ENCODE measurements at places on chromosomes 3 and 15. TPM values are rescaled to one million over a fixed set of nuclear protein-coding genes. Genes with fewer than 3 reads are reported as not detected.

Gene FHIT
- 26.0 TPM for total RNA-seq

Gene KLHL40
- total RNA-seq, result not detected

Gene ADPRH
- 8.6 TPM for total RNA-seq

- no peak for DNase-seq
These were observed 470.1 kb downstream of the MCTP2 start for GRCh38 chr15:94701281-94701985.

Gene CSPG4
- 31.0 TPM for total RNA-seq

Gene RBSN
- total RNA-seq, result 28.0 TPM

DNA sequence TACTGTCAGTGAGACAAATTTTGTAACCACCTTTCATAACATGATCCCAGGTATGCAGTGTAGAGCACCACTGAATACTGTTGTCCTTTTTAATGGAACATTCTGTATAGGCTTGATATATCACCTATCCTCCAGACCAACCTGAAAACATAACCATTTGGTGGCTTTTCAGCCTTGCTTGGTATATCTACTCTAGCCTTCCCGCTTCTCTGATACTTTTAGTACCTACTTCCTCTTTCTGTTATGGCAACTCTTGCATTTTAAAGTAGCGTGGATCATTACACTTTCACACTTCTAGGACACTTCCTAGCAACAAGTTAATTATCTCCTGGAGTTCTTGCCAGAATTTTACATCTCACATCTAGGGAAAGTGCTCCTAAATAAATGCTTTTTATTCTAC, 226.6 kb upstream of the ROBO1 start:
- DNase-seq, result no peak

DNA sequence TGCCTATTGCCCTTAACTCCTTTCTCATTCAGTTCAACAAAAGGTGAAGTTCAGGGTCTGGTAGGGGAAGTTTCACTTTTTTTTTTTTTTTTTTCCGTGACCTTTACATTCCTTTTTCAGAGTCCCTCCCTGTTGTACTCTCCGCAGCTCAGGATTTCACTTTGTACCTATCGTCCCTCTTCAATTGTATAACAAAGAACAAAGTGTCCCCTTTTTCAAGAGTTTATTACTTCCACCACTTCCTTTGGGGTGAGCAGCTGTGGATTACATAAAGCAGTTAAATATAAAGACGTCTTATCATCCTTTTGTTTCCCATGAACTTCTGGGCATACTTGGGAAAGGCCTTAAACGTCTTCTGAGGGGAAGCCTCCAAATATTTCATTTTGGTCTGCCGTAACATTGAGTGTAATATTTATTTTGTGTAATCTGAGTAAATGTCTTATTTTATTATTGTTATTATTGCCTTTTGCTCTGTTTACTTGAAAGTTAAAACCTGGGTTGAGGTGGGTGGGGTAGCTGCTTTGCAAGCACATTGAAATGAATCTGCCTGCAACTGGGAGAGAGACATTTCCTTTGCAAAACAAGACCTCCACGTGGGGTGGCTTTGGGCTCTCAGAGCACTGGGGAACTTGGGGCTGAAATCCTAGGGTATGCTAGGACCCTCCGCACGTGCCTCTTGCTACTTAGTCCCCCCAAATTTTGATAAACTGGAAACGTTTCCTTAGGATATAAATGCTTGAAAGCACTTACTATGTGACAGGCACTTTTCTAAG, 169.4 kb downstream of the MCTP2 start:
- no peak for DNase-seq

GRCh38 chr3:64747679-64748078, 59.9 kb upstream of the ADAMTS9 start:
- no peak for DNase-seq

GRCh38 chr15:59407946-59408345, 30.0 kb upstream of the FAM81A start:
- DNase-seq, result no peak

DNA sequence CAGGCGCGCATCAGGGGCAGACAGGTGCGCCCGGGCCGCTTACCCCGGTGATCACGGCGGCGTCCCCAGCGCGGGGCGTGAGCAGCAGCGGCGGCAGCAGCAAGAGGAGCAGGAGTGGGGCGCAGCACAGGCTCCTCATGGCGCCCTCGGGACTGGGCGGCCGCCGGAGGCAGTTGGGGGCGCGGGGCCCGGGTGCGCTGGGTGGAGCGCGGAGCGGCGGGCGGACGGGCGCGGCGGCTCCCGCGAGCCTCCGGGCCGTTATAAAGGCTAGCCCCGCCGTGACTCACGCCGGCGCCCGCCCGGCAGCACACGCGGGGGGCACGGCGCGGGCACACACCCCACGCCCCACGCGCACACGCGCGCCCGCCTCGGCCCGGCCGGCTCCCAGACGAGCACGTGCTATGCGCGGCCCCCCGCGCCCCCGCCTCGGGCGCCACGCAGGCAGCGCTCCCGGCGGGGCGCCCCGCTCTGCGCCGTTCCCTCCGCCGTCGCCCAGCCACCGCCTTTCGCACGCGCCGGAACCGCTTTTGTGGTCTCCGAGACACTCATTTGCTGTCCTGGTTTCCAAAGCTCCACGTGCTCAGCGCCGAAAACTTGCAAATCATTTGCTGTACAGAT, at the start of gene PROK2:
Gene PROK2, minus strand, starts transcription at position 235 of the 618 bp plus-strand sequence. Its CDS starts 96 bp downstream, at position 139.
- DNase-seq, result no peak

GRCh38 chr3:194570235-194570634, 63.0 kb downstream of the TMEM44 start:
- no peak for DNase-seq

GRCh38 chr3:40704224-40704623, 179.5 kb downstream of the ZNF621 start:
- no peak for DNase-seq

- no peak for DNase-seq
These were observed 14.3 kb upstream of the LTF start for GRCh38 chr3:46479021-46479420.

Gene NPAP1
- total RNA-seq, result 2.2 TPM

Gene C3orf85
- total RNA-seq, result not detected

DNA sequence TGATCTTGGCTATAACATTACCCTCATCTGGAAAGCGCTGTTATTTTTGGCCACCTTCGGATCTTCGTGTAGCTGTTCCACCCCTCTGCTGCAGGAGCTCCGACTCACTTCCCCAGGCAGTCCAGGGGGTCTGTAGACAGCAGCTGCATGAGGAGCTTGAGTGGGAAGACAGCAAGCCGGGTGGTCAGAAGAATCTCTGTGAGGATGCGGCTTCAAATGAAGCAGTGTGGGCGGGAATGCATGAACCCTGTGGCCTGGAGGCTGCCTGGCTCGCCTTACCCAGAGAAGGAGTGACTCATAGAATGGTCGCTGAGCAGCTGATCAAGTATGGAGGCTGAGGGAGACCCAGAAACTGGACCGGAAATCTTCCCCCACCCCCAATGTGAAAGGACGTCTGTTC, 45.2 kb upstream of the NR2F2 start:
- no peak for DNase-seq

Gene AADACL2
- total RNA-seq, result not detected

- DNase-seq, result no peak
These were observed 304.1 kb downstream of the SATB1 start for GRCh38 chr3:18121020-18121419.

Gene MAGI1
- total RNA-seq, result 45.5 TPM

Gene WNT7A
- total RNA-seq, result 1.4 TPM

Gene DZIP1L
- total RNA-seq, result 32.7 TPM

GRCh38 chr3:169955406-169955805, 11.2 kb upstream of the SEC62 start:
- no peak for DNase-seq

GRCh38 chr15:84702961-84703482, 12.9 kb downstream of the SEC11A start:
- DNase-seq, result no peak

Gene CYP8B1
- total RNA-seq, result not detected

GRCh38 chr15:51048308-51048707, 46.4 kb downstream of the TNFAIP8L3 start:
- DNase-seq, result no peak

Gene GPR27
- 16.3 TPM for total RNA-seq

DNA sequence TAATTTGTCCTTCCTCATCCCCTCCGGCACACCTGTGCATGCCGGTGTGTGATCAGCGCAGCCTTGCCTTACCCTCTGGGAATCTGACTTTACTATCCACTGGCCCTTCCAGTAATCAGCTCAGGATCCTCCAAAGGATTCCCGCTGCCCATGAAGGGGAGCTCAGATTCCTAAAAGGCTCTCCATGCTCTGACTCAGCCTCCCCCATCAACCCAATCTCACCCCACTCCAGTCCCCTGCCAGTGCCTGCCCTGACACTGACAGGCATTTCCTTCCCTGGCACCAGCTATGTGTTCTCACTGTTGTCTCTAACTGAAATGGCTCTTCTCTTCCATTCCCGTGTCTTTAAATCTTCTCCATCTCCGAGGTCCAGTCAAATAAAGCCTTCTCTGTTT, 7.3 kb upstream of the BCL2A1 start:
- no peak for DNase-seq

DNA sequence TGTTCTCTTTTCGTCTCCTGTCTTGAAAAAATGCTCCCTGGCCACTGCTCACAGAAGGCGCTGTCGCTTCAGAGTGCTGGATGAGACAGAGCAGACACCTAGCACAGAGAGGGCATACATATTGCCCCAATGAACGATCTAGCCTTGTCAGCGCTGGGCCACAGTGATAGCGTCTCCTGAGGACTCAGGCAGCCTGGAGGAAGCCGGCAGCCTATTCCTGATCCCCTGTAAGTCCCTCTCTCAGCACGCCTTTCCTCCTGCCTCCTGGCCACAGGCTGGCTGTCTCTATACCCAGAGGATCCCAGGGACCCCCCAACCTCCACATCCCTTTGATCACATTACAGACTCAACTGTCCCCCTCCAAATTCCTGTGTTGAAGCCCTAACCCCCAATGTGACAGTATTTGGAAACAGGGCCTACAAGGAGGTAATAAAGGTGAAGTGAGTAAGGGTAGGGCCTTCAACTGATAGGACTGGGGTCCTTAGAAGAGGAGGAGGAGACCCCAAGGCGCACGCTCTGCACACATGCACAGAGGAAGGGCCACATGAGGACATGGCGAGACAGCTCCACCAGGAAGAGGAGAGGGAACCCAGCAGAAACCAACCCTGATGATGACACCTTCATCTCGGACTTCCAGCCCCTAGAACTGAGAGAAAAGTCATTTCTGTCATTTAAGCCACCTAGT, 7.5 kb downstream of the PLA2G4F start:
- no peak for DNase-seq

DNA sequence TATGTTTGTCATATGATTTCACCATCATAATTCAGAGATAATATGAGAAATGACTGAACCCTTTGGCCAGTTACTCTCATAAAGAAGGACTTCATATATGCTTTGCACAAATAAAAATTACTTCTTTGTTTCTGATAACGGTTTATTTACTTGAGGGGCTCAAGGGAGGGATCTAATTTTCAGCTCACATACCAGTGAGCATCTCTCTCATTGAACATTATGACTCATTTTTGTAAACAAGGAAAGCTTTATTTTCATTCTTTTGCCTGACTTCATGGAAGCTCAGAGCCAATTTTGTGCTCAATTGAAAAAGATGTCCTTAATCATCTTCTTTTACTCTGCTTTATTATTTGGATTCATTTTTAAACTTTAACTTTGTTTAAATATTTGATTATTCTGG, 5.8 kb downstream of the NLGN1 start:
- DNase-seq, result no peak

GRCh38 chr15:33445984-33446383, 135.2 kb downstream of the RYR3 start:
- DNase-seq, result no peak

Gene TUBGCP4
- 19.8 TPM for total RNA-seq

- peak; percentile 56 for DNase-seq
These were observed 196.0 kb upstream of the TOPAZ1 start for GRCh38 chr3:44045476-44046275.

- DNase-seq, result no peak
These were observed 161.6 kb upstream of the WNT5A start for GRCh38 chr3:55648591-55649318.

Gene PIERCE2
- total RNA-seq, result 3.0 TPM

Gene ISLR2
- total RNA-seq, result 0.21 TPM

DNA sequence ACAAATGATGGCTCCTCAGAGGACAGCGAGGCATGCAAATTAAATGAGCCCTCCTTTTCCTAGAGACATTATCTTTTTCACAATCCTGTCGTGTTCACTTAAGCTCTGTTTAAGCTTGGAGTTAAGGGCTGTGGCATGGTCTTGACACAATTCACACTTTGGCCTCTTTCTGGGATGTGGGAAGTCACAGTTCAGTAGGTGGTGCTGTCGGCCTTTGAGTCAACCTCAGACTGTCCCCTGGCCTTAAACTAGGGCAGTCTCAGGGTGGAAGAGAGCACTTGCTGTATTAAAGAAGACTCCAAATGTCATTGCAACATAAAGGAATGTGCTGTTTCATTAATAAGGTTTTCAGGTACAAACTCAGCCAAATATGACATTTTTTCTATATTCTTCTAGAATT, 351.0 kb downstream of the MCTP2 start:
- no peak for DNase-seq

Gene EFL1
- total RNA-seq, result 21.2 TPM

DNA sequence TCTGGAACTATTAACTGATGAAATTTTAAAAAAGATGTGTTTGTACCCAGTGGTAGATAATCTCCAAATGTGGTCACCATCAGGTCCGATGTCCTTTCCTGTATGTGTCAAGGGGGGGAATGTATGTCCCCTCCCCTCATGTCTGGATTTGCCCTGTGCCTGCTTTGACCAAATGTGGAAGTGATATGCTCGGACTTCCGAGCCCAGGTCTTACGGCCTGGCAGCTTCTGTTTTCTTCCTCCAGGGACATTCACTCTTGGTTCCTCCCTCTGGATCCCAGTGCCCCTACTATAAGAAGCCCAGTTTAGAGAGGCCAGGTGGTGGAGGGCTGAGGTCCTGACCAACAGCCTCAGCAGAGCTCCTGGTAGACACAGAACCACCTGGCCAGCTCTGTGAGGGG, 75.5 kb downstream of the CCR1 start:
- DNase-seq, result no peak

- DNase-seq, result no peak
These were observed 15.2 kb downstream of the PHLDB2 start for GRCh38 chr3:111874177-111874820.

DNA sequence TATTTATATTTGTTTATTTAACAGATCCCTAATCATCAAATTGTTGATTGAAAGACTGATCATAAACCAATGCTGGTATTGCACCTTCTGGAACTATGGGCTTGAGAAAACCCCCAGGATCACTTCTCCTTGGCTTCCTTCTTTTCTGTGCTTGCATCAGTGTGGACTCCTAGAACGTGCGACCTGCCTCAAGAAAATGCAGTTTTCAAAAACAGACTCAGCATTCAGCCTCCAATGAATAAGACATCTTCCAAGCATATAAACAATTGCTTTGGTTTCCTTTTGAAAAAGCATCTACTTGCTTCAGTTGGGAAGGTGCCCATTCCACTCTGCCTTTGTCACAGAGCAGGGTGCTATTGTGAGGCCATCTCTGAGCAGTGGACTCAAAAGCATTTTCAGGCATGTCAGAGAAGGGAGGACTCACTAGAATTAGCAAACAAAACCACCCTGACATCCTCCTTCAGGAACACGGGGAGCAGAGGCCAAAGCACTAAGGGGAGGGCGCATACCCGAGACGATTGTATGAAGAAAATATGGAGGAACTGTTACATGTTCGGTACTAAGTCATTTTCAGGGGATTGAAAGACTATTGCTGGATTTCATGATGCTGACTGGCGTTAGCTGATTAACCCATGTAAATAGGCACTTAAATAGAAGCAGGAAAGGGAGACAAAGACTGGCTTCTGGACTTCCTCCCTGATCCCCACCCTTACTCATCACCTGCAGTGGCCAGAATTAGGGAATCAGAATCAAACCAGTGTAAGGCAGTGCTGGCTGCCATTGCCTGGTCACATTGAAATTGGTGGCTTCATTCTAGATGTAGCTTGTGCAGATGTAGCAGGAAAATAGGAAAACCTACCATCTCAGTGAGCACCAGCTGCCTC, 14.7 kb downstream of the THBS1 start:
- DNase-seq, result no peak

All from ureter (tissue), 1 donor.